Midbrain (tissue), 1 donor: ENCODE measurements at places on chromosomes 16 and 17.
A peak's percentile ranks its signal among the peaks of the same experiment; 100 is the strongest.

- DNase-seq: no peak
These were observed 15.5 kb downstream of the IKZF3 start for GRCh38 chr17:39848600-39848999.

- DNase-seq: no peak
These were observed 825.1 kb upstream of the EEF2KMT start for GRCh38 chr16:5922686-5923085.

GRCh38 chr16:82344157-82344556 is 174.1 kb upstream of the MPHOSPH6 start:
- DNase-seq: peak; percentile 56

DNA sequence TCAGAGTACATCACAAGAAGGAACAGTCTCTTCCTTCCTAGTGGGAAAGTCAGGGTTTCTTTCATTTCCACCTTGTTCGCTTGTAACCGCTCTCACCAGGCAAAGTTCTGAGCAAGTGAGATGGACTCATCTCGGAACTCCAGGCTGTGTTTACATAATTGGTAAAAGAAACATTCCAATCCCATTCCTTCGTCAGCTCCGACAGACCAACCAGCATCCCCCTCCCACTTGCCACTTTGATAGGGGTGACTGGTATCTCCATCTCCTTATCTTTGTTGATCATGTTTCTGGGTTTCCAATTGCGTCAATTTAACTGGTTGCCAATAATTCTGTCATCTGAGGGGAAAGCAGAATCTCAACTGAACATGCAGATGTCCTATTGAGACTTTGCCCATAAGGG is 36.8 kb upstream of the LYRM9 start:
- DNase-seq: no peak
